ENCODE measurements at places on chromosomes 2 and 18. TPM values are rescaled to one million over a fixed set of nuclear protein-coding genes. Genes with fewer than 3 reads are reported as not detected.

The MAL gene
- total RNA-seq: 187 TPM

The RPIA gene
- 45.4 TPM for total RNA-seq

The RAB11FIP5 gene
- total RNA-seq: 8.9 TPM

The PPP3R1 gene
- total RNA-seq: 78.2 TPM

The CD226 gene
- total RNA-seq: 88.2 TPM

The CIB4 gene
- not detected for total RNA-seq

The STPG4 gene
- 0.50 TPM for total RNA-seq

The MAIP1 gene
- total RNA-seq: 22.3 TPM

The KRTCAP3 gene
- total RNA-seq: 3.8 TPM

The SPC25 gene
- total RNA-seq: 36.2 TPM

The VWC2L gene
- not detected for total RNA-seq

The CRYGC gene
- total RNA-seq: not detected

The BMP10 gene
- total RNA-seq: 0.09 TPM

The SS18 gene
- 76.0 TPM for total RNA-seq

The EGR4 gene
- 0.07 TPM for total RNA-seq

The SRD5A2 gene
- 0.05 TPM for total RNA-seq

The ERICH2 gene
- not detected for total RNA-seq

The BCL2L11 gene
- 12.6 TPM for total RNA-seq

The IL1A gene
- 0.73 TPM for total RNA-seq

The TTC27 gene
- 28.0 TPM for total RNA-seq

The CCDC102B gene
- 1.7 TPM for total RNA-seq

The FAM124B gene
- total RNA-seq: 4.7 TPM

The AQP12B gene
- not detected for total RNA-seq

The EMILIN2 gene
- 38.3 TPM for total RNA-seq

The POMC gene
- total RNA-seq: 3.0 TPM

The NT5DC4 gene
- not detected for total RNA-seq

The MOCOS gene
- 0.30 TPM for total RNA-seq

The PSMA8 gene
- total RNA-seq: 1.7 TPM

The ANKRD62 gene
- total RNA-seq: not detected

The ADGRF3 gene
- total RNA-seq: 4.8 TPM

The DHRS9 gene
- total RNA-seq: not detected

The ARHGAP15 gene
- 191 TPM for total RNA-seq

The SGPP2 gene
- 0.70 TPM for total RNA-seq

The NEU2 gene
- total RNA-seq: not detected

The DCDC2C gene
- total RNA-seq: not detected

The SP140 gene
- total RNA-seq: 117 TPM

The HTR2B gene
- 1.2 TPM for total RNA-seq

The CSRNP3 gene
- total RNA-seq: not detected

The PAX8 gene
- total RNA-seq: 0.32 TPM

The NAPG gene
- total RNA-seq: 31.4 TPM

The BOLA3 gene
- 69.3 TPM for total RNA-seq

The GALNT14 gene
- total RNA-seq: 0.20 TPM

The MYO5B gene
- total RNA-seq: 0.02 TPM

The RFX8 gene
- total RNA-seq: 6.6 TPM

The RIT2 gene
- not detected for total RNA-seq

The RAPGEF4 gene
- 0.75 TPM for total RNA-seq

The L3MBTL4 gene
- 0.57 TPM for total RNA-seq

The PLEK gene
- 0.86 TPM for total RNA-seq

The IL36B gene
- total RNA-seq: not detected

The AMMECR1L gene
- total RNA-seq: 16.4 TPM

The GPD2 gene
- 18.8 TPM for total RNA-seq

The FBXO15 gene
- total RNA-seq: 0.41 TPM

The TEKT4 gene
- 0.59 TPM for total RNA-seq

The TTC39C gene
- total RNA-seq: 69.2 TPM

The CD207 gene
- not detected for total RNA-seq

The PLB1 gene
- 2.0 TPM for total RNA-seq

The IMPACT gene
- total RNA-seq: 8.8 TPM

The VAMP8 gene
- 146 TPM for total RNA-seq

The TCF7L1 gene
- total RNA-seq: not detected

The SAG gene
- total RNA-seq: 0.34 TPM
